RKO (cell line): ENCODE measurements at places on chromosomes 5 and 9.

DNA sequence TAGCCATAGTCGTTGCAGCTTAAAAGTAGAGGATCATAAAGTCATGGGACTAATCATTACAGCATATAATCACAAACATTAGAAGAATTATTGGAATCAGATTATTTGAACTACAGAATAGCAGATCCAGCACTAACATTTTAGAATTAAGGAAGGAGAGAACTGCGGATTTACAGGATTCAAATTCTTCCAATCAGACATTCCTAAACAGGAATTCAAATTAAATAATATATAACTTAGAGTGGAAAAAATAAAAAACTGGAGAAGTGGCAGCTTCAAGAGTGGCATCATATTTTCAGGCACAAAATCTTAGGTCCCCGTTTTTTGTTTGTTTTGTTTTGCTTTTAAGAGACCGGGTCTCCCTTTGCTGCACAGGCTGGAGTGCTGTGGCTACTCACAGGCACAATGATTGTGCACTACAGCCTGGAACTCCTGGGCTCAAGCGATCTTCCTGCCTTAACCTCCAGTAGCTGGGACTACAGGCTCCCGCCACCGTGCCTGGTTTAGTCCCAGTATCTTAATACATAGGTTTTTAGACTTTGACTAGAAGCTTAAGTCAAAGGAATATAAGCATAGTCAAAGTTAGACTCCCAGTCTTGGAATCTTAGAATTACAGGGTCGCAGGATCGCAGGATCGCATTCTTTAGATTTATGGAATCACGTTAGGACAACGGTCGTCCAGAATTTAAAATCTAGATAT lies 2.1 kb upstream of the FOXE1 start:
- DNase-seq, result no peak

DNA sequence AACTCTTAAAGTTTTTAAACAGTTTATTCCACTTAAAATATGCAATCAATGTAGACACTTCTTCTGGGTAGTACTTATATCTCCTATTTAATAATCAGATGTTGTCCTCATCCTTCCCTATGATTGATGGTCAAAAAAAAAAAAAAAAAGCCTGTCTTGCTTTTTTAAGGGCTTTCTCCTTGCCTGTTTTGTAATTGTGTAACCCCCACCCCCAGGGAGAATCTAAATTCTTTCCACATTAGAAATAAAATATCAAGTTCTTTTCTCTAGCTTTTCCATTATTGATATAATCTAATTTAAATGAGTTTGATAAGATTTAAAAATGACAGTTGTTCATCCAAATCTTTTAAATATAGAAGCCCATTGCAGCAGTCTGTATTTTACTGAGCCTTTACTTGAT lies 119.7 kb downstream of the CHSY3 start:
- DNase-seq, result no peak

GRCh38 chr9:128551657-128552152 lies 682 bp upstream of the SPTAN1 start:
- DNase-seq, result no peak

DNA sequence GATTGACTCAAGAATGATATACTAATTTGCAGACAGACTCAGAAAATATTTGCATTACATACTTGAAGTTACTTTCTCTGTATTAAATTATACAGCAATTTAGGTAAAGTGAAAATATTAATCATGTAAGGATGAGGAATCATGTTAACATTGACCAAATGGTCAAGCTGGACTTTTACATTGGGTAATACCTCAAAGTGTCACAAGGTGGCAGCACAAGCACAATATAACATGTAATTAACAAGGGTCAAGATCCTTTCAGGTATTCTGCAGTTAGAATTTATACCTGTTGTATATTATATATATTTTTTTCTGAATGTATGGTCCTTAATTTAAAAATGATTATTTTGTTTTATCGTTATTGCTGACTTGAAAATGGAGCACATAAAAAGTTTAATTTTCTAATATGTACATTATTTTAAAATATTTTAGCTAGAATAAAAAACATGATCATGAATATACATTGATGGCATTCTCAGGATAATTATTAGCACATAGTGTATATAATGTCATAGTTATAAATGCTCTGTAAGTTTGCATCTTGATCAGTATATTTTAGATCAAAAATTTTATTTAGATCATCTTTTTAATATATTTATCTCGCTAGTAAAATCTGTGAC lies 8.6 kb downstream of the HAPLN1 start:
- DNase-seq, result peak; percentile 63

DNA sequence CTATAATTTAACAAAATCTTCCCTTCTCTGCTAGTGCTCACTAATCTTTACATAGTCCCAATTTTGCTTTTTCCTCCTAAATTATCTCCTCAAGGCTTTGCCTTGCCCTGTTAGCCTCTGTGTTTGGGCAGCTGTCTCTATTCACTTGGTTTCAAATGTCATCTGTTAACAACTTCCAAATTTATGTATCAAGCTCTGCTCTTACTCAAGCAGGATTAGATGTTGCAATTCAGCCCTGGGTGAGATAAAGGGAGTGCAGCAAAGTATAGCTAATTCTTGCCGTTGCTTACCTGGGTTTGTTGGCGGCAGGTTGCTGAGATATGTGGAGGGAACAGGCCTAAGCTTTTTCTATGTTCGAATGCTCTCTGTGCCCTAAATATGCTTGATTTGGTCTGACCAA lies 483.8 kb downstream of the DMAC1 start:
- DNase-seq, result no peak

- no peak for DNase-seq
These were observed 1915.8 kb upstream of the CDH6 start for GRCh38 chr5:29277642-29278041.

GRCh38 chr5:67118050-67118620 lies 78.5 kb downstream of the CD180 start:
- DNase-seq, result no peak

- no peak for DNase-seq
These were observed 463.6 kb downstream of the TAF11L14 start for GRCh38 chr5:18097817-18098216.

DNA sequence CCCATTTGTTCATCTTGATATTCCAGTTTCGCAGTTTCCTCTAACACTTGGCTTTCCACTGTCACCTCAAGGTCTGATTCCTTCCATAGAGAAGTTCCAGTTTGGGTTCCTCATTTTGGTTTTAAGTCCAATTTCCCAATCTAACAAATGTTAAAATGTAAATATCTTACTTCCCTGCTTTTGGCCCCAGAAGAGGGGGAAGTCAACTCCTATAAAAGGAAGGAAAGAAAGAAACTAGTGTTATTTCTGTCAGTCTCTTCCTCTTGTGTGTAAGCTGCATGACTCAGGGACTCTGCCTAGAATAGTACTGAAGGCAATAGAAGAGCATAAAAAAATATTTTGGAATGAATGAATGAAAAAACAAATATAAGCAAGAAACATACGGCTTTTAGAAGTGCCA lies 127.5 kb upstream of the CCNG1 start:
- DNase-seq, result no peak

GRCh38 chr5:115342590-115343377 lies 46.3 kb upstream of the CCDC112 start:
- DNase-seq, result no peak

DNA sequence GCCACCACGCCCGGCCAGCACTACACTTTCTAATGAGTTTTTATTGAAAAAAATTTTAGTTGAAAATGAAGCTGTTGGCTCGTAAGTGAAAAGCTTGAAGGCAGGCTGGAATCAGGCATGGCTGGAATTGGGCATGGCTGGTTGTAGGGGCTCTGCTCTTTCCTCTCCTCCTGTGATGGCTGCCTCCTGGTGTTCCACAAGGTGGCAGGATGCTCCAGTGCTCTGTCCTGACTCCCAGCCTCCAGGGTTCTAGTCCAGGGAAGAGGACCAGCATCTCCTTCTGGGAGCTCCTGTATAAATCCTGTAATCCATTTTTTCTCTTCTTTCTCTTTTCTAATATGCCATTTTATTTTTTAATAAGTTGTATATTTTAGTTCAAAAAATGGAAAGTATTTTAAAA lies 57.2 kb upstream of the DHFR start:
- peak; percentile 55 for DNase-seq

DNA sequence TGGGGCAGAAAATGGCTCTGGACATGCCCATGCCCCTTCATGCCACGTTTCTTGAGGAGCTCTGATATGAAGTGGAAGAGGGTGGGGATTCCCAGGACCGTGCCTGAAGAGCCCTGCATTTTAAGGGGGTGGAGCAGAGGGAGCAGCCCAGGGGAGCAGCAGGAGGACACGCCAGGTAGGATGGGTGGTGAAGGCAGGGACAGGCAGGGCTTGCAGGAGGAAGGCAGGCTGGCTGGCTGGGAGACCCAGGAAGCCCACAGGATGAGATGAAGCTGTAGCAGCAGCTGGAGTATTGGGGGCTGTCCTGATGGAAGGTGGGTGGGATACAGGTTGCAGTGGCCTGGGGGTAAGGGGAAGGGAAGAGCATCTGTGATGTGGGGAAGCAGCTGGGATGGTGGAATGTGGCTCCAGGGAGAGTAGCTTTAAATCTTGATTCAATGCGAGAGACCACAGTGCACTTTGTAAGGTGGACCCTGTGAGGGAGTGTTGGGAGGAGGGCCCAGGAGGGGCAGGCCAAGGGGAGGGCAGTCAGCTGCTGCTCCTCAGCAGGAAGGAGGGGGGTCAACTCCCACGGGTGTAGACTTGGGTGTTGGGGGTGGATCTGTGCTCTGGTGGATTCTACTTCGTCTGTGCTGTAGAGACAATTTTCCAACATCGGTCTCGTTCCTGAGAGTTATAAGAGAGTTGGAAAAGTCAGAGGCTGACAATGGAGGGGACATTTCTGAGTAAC lies 242.6 kb upstream of the IRX4 start:
- no peak for DNase-seq

GRCh38 chr9:95841377-95841776 lies 34.1 kb upstream of the ERCC6L2 start:
- DNase-seq, result no peak

- no peak for DNase-seq
These were observed 69.9 kb downstream of the JAKMIP2 start for GRCh38 chr5:147712598-147712997.

GRCh38 chr9:38043931-38044623 lies 24.9 kb downstream of the SHB start:
- no peak for DNase-seq

DNA sequence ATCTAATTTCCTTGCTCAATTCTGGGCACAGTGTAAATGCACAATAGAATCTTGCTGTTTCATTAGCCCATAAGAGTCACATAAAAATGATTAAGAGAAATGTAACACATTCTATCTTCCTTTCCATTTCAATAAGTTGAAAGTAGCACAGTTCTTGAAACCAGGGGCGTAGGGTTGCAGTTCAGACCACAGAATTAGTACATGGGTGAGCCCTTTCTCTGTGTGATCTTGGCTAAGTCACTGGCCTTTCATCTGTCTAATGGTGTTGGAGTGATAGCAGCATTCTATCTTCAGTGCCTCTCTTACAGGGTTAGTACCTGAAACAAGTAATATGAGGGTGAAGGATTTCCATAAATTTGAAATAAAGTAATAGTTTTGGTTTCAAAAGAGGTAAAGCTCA lies 445.3 kb upstream of the ZNF462 start:
- no peak for DNase-seq

DNA sequence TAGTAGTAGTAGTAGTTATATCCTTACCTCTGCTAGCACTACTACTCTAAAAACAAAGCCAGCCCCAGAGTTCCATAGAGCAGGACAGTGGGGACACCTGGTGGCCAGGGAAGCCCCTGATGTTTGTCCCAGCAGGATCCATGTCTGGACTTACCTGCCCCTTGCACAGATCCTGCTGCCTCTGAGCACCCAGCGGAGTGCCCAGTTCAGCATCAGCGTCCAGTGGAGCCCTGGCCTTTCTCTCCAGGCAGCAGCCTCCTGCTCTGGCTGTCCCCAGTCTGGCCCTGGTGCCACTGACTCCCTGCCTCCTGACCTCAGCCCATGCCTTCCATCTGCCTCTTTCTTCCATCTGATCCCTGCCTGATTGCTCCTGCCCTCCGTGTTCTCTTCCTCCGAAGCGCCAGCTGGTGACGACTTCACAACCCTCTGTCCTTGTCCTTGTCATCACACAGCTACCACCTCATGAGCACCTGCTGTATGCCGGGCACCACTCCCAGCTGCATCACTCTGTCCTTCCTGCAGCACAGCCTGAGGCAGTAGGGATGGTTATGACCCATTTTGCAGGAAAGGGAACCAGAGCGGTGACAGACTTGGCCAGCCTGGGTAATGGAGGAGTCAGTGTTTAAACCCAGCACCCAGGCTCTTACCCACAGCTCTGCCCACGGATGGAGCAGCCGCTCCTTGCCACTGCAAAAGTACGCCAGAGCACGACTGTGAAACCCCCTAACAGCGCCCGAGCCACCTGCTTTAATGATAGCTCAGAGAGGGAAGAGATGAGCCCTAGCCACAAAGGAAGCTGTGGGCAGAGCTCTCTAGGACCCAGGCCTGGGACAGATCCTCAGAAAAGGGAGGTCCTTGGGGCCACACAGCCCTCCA lies 11.5 kb downstream of the SARDH start:
- peak; percentile 72 for DNase-seq

- peak; percentile 10 for DNase-seq
These were observed 11.0 kb downstream of the ABLIM3 start for GRCh38 chr5:149152317-149152746.

GRCh38 chr9:120875195-120875565 lies 1.8 kb downstream of the PHF19 start:
- DNase-seq, result no peak

DNA sequence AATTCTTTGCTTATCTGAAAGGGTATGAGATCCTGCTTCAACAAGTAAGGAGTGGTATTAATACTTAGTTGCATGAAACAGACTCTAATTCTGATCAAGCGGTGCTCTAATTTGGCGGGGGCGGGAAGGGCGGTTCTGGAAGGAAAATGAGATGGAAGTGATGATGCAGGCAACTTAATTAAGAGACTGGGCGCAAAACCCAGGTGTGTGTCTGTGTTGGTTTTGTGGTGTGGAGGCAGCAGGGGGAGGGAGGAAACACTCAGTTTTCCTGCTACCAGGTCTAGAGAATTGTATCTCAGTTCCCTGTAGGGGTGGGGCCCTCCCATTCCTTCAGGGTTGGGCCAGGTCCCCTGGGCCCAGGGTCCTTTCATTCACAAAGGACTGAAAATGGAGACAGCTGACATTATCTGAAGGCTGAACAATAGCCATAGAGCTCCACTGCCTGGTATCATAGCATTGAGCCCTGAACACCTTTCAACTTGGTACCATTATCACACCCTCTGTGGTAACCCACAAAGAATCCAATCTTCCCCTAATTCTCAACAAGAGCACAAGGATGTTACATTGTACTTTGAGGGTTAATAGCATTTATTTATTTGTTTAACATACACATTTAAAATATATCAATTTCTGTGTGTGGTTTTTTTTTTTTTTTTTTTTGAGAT lies 17.2 kb upstream of the C5orf47 start:
- DNase-seq, result no peak

DNA sequence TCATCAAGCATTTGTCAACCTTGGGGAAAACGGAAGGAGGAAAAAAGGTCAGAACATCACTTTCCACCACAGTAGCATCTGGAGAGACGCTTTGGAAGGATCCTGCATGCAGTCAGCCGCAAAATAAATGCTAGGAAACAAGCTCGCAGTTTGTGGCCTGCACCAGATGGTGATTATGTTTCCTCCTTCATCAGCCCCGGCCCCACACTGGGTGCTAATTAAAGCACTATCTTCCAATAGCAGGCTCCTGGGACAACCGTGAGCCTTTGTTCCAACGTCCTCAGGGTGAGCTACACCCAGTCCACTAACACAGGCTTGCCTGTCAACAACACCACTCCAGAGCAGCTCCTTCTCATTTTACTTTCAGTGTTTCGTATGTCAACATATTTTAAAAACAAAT lies 64.0 kb downstream of the RNF130 start:
- no peak for DNase-seq

GRCh38 chr9:104826079-104826775 lies 62.3 kb downstream of the NIPSNAP3B start:
- DNase-seq, result peak; percentile 10
